COR-L47 (cell line): ENCODE measurements at places on chromosomes 7 and 10.

DNA sequence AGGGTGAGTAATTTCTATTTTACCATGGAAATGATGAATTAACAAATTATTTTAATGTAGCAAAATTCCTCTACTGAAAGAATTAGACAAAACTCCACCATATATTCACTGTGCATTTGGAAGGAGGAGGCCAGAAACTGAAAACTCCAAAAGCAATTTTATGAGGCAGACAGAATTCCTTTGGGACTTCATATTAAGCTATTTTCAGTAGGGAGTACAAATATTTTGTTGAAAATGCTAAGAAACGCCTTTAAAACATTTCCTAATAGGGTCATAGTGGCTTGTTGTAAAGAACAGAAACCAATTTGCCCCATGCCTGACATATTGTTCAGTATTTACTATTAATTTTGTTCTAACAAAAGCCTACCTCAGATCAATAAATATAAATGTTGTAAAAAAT, 117.8 kb downstream of the TES start:
- DNase-seq = no peak

DNA sequence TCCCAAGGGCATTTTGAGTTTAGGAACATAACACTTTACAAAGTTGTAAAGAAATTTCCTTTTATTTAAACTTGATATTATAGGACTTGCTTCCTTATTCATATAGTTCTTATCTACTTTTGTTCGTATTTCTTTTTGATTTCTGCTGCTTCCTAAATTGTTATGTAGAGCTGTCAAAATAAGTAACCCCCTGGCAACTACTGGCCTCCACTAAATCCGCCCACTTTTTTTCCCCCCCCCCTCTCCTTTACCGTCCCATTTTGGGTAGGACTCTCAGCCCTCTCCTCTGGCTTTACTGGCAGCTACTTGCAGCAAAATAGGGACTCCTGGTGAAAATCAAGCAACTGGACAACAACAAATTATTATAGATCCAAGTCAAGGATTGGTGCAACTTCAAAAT, 1.1 kb downstream of the SP4 start:
- no peak for DNase-seq

- no peak for DNase-seq
Observed at GRCh38 chr7:132773527-132773956, 197.3 kb upstream of the PLXNA4 start.

GRCh38 chr7:47552621-47553020, 29.3 kb downstream of the TNS3 start:
- DNase-seq = no peak

- DNase-seq = no peak
Observed at GRCh38 chr7:78702770-78703169, 750.7 kb downstream of the MAGI2 start.
